Fibroblast of lung (primary cell): ENCODE measurements at places on chromosomes 11 and 22.
A peak's percentile ranks its signal among the peaks of the same experiment; 100 is the strongest.

GRCh38 chr22:19675428-19675827, 38.9 kb upstream of the SEPTIN5 start:
- DNase-seq: no peak

GRCh38 chr22:17741866-17742526, 32.3 kb downstream of the BID start:
- no peak for DNase-seq

DNA sequence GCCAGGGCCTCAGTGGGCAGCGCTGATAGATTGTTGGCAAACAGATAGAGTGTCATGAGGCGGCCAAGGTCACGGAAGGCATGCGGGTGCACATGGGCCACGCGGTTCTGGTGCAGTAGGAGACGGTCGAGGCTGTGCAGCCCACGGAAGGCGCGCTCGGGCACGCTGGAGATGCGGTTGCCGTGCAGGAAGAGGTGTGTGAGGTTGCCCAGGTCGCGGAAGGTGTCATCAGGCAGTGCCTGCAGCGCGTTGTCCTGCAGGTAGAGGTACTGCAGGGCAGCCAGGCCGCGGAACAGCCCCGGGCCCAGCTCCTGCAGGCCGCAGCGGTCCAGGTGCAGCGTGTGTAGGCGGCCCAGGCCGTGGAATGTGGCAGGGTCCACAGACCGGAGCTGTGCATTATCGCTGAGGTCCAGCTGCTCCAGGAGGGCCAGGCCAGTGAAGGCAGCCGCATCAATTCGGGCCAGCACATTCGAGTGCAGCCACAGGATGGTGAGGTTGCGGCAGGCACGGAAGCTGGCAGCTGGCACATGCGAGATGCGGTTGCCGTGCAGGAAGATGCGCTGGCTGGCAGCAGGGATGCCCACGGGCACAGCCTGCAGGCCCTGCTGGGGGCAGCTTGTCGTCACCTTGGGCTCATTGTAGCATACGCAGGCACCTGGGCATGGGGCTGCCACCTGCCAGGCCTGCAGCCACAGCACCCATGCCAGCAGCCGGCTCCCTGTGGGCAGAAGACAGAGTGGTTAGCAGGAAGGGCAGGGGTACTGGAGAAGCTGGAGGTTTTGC, 25.5 kb downstream of the RTN4R start:
- DNase-seq: no peak

GRCh38 chr22:40258501-40258915, 80.8 kb downstream of the TNRC6B start:
- DNase-seq: peak; percentile 20

- DNase-seq: no peak
These were observed 153.9 kb downstream of the CHST1 start for GRCh38 chr11:45511566-45511965.

DNA sequence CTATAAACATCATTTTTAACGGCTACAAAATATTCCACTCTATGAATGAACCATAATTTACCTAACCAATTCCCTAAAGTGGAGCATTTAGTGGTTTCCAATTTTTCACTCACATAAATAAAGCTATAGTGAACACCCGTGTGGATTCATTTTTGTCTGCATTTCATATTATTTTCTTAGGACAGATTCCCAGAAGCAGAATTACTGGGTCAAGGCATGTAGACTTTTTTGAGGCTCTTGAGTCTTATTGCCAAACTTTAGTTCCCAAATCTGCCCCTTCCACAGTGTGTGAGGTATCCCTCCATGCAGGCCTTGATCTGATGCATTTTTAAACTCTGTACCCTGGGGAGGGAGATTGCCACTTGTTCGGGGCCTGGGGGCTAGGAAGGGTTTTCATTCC, 198.2 kb downstream of the TENM4 start:
- DNase-seq: no peak

GRCh38 chr11:81840380-81840779, 893.3 kb downstream of the FAM181B start:
- DNase-seq: peak; percentile 83
